ENCODE measurements at places on chromosomes 3 and 15.

DNA sequence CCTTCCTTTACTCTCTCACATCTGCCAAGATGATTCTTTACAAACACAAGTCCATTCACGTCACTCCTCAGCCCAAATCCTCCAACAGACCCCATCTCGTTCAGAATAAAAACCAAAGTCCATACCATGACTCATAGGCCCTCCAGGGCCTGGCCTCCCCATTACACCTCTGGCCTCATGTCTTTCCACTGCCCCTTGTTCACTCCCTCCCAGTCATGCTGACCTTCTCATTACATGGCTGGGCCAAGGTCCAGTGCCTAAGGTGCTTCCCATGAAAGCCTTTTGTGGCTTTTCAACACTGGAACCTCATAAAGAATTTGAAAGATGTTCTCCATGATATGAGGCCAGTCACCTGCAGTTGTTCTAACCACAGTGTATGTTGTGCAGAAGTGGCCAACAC, 44.5 kb downstream of the NEK10 start:
- no peak for DNase-seq

DNA sequence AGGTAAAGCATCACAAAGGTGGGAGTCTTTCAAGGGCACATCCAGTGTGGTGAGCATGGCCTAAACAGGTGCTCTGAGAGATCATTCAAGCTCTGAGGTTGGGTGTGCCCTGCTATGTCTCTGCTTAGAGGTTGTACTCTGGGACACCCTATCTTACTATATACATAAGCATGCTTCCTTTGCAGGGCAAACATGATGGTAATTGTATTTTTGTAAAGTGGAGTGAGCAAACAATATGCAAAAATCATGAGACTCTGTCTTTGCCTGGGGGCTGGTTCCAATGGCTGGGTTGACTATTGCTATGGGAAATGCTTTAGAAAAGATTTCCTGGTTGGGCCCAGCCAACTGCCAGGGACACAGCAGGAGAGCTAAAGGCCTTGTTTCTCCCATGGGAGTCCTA, 315.1 kb upstream of the TLE3 start:
- DNase-seq: peak; percentile 11

- DNase-seq: no peak
These were observed 754.9 kb downstream of the SQOR start for GRCh38 chr15:46389739-46390138.

GRCh38 chr3:188788621-188789081, 383.1 kb upstream of the TPRG1 start:
- peak; percentile 81 for DNase-seq

DNA sequence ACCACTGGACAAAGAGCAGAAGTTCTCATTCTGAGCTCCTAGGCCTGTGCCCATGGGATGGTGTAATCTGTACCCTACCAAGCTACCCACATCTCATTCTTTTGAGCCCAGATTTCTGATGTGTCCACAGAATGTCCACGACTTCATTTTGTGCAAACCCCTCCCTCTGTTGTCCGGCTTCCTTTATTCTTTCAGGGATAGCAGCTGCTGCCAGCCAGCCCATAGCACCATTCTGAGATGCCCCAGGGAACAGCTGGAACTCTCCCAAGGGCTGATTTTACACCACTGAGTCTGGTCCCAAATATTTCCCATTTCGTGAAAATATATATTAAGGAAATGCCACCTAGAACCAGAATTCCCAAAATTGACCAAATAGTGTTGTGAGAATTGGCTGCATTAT, 236.6 kb downstream of the SATB1 start:
- DNase-seq: no peak

DNA sequence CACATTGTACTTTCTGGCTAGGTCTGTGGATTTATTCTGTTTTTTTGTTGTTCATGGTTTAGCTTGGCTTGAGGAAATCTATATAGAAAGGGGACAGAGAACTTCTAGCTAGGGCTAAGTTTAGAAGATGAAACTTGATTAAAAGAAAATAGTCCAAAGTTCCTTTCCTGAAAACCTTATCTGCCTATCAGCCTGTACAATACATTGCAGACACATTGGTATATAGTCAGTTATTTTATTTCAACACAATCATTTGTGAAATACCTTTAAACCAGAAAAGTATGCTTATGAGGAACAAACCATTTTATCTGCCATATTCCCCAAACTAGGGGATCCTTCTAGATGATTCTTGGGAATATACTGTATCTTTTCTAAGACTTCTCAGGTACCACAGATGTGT, 147.3 kb upstream of the CGNL1 start:
- DNase-seq: no peak

DNA sequence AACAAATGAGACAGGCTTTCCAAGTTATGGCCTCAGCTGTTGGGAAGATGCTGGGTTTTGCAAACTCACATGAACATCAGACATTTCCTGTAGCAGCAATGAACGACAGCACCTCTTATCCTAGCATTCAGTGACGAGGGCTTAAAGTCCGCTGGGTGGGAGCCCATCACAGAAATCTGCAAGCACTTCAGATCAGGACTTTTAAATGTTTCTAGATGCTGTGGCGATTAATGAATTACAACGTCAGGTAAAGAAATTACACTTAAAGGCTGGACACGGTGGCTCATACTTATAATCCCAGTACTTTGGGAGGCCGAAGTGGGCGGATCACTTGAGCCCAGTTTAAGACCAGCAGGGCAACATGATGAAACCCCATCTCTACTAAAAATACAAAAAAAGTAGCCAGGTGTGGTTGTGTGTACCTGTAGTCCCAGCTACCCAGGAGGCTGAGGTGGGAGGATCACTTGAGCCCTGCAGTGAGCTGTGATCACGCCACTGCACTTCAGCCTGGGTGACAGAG, 3.9 kb downstream of the AEN start:
- DNase-seq: no peak

DNA sequence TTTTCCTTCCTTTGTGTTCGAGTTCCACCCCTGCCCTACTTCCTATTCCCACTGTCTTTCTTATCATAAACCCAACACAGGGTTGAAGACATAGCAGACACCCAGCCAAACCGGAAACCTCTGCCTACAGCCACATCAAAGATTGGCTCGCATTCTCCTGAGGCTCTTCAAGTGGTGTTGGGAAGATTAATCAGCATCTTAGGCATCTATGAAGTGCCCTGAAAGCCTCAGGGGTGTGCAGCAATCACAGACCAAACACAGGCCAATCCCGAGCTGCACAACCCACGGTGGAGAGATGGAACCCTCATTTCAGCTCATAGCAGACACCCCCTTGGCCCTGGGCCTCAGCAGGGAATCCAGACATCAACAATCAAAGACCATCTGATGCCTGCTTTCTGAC, 255.9 kb downstream of the XXYLT1 start:
- no peak for DNase-seq

- DNase-seq: peak; percentile 71
These were observed 332.1 kb downstream of the ARRDC4 start for GRCh38 chr15:98292442-98293240.
